ENCODE measurements at places on chromosomes 2 and 18.

GRCh38 chr18:69974365-69974764, 26.7 kb upstream of the CD226 start:
- no peak for DNase-seq

- DNase-seq = peak; percentile 20
Observed at GRCh38 chr2:101502095-101502494, 27.2 kb upstream of the RFX8 start.

DNA sequence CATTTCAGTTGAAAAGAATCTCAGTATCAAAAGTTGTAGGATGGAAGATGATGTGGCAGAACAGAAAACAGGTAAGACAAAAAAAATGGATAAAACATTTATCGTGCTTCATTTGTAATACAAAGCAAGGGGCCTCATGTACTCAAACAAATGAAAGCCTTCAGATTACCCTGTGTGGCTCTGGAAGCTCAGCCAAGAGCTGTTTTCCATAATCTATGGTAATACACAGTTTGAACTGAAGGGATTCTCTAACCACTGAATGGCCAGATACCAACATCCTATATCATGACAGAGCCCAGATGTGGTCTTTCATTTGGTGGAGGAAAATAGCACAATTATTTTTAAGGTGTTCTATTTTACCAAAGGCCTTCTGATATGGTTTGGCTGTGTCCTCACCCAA, 272.1 kb upstream of the RND3 start:
- no peak for DNase-seq

DNA sequence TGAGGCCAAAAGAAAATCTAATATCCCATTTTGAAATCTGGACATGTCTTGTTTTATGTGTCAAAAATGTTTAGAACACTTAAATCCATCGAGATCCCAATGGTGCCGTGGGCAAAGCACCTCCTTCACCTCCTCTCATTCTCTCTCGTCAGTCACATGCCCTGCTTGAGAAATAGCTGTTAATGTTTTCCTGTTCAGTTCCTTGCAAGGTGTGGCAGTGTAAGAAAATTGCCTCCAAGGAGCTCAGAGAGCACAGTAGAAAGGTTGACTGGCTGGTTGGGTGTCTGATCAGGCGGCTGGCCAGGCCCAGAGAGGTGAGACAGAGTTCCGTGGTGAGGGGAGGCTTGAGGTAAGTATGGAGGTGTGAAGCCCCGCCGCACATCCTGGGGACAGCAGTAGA, 210.2 kb downstream of the TSN start:
- no peak for DNase-seq

DNA sequence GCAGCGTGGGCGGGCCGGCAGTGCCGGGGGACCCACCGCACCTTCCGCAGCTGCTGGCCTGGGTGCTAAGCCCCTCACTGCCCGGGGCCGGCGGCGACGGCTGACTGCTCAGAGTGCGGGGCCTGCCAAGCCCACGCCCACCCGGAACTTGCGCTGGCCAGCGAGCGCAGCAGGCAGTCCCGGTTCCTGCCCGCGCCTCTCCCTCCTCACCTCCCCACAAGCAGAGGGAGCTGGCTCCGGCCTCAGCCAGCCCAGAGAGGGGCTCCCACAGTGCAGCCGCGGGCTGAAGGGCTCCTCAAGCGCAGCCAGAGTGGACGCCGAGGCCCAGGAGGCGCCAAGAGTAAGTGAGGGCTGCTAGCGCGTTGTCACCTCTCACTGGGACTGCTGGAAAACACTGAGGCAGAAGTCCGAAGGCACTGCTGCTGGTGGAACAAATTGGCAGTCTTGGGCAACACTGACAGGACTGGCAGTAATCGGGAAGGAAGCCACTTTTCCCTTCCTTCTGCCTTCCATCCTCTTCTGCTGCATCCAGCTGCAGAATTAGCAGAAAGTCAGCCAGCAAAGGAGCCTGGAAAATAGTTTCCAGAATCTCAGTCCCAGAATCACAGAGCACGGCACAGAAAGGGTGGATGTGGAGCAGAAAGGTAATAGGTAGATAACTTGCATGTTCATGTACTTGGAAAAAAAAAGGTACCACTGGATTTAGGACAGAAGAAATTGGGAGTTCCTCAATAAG, 179.4 kb upstream of the FN1 start:
- no peak for DNase-seq

- DNase-seq = no peak
Observed at GRCh38 chr2:23791030-23791429, 135.9 kb downstream of the ATAD2B start.

DNA sequence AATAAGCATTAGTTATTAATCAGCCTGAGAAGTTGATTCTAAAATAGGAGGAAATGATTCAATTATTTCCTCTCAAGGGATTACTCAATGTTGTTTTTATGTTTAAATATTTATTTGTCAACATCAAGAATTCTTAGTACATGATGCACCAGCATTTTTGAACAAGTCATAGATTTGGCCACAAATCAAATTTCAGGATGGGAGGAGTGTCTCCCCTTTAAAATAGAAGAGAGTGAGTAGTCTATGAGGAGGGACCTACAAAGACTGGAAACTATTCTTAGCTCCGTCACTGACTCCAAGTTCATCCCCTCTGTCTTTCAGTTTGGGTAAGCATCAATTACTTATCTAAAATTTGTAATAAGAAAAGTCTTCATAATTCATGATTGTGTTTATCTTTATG, 18.6 kb upstream of the IL18R1 start:
- DNase-seq = no peak

DNA sequence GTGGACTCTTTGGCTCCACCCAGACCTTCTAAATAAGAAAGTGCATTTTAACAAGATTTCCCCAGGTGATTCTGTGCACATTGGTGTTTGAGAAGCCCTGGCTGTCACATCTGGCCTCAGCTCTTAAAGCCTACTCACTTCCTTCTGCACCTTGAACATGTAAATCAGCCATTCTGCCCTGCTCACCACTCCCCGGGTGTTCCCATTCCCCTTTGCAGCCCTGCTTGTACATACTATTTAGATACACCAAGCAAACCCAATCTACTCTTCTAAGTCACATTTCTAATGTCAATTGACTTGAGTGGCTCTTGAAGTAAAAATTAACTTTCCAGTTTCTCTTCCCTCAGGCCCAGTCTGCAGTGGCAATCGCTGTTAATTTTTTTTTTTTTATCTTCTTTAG, 13.1 kb upstream of the SCN1A start:
- no peak for DNase-seq

DNA sequence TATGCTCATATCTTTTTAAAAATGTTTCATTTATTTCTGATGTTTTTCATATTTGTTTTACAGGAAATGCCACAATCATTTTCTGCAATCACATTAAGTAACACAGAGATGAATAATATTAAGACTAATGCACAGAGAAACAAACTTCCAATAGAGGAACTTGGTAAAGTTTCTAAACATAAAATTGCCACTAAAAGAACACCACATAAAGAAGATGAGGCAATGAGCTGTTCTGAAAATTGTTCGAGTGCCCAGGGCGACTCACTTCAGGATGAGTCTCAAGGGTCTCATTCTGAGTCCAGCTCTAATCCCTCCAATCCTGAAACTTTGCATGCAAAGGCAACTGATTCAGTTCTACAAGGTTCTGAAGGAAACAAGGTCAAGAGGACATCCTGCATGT, 70.4 kb downstream of the APLF start:
- DNase-seq = no peak

- DNase-seq = no peak
Observed at GRCh38 chr2:3777966-3778365, 74.6 kb downstream of the DCDC2C start.

All from CD4-positive, alpha-beta T cell treated with Interleukin-6 for 4 hours (primary cell).